ENCODE measurements at places on chromosomes 5 and 9.

DNA sequence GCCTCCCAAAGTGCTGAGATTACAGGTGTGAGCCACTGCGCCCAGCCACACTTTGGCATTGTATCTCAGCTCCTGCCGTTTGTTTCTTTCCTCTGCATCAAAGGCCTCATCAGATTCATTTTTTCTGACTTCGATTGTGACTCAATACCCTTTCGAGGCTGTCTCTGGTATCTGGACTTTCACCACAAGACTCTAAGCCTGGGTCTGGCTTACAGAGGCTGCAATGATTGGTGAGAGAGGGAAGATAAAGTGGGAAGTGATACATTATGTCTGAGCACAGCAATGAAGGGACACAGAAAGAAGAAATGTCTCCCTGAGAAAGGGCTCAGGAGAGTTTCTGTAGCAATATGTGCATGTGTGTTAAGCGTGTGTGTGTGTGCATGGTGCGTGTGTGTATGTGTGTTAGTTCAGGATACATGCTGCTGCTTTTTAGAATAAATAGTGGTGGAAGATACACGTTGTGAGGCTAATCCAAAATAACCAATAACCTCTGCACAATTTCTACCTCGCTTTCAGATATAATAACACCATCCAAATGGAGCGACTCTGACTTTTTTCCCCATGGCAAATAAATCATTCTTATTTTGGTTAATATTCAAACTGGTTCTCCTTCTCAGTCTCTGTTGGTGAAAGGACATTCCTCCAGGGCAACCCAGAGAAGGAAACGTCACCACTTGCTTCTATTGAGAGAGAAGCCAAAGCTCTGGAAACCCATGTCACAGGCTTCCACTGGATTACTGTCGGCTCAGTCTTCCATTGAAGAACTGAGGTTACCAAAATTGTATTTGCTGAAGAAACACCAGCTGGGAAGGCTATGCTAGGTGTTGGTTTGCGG lies 8.1 kb upstream of the DAB2 start:
- DNase-seq: no peak

DNA sequence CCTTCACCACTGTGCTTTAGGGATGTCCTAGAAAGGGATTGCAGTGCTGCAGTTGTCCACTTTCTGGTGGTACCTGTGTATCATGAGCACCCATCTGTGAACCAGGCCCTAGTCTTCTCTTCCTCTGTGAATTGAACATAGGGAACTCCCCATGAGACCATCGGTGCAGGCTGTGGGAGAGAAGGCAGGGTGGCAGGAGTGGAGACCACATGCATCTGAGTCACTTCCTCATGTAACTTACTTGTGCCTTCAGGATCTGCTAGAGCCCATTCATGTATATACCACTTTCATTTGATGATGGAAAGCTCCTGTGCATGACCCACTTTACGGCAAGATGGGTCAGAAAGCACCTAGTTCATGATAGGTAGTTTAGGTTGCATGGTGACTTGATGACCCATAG lies 478.1 kb upstream of the CDH9 start:
- no peak for DNase-seq

- DNase-seq: no peak
These were observed 15.3 kb upstream of the NOL6 start for GRCh38 chr9:33489066-33489465.

DNA sequence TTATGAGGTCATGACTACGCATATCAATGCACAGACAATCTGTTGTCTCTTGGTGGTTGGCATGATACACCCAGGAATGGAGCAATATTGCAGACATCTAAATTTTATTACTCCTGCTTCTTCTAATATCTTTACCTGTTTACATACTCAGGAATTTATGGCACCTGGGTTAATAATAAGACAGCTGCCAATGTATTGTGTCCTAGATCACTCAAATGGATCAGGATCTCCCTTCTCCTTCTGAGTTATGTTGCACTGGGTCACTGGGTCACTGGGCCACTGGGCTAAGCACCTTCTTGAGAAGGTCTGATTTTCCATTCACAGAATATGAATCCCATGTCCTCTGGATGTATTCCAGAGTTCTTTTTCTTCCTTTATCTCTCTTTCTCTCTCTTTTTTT lies 41.8 kb downstream of the CCL28 start:
- DNase-seq: no peak

- DNase-seq: no peak
These were observed 52.1 kb downstream of the C6 start for GRCh38 chr5:41161271-41161670.

DNA sequence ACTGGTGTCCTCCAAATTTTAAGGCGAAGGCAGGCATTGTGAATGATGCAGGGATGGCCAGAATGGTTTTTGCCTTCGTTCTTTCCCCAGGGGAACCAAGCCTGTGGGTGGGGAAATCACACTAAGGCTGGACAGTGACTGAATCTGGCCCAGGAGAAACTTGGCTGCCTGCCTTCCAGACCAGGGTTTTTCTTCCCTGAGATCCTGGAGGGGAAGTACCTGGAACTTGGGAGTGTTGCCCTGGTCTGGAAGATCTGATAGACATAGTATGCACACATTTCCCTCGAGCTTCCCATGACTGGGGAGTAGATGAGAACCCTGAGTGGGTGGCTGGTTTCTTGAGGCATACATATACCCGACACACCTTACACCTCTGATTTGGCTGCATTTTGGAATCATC lies 664 bp upstream of the IL11RA start:
- no peak for DNase-seq
